Stimulated activated naive CD4-positive, alpha-beta T cell (primary cell): ENCODE measurements at places on chromosomes 4 and X.

DNA sequence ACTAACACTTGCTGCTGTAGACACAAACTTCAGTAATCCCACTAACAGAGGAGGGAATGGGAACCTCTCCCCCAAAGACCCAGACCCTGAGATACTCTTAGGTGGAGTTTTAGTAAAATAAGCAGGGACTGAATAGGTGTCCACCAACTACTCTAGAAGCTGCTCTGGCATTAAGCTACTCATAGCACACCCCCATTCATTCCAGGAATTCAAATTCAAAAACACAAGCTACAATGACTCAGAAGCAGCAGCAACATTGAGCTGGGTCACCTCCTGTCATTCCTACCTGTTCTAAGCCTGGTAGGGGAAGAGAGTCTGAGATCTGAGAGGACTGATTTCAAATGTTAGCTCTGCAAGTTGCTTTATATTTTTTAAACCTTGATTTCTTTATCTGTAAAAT, 135.4 kb upstream of the FRMPD4 start:
- DNase-seq = no peak

GRCh38 chr4:102826105-102826889, 1.1 kb downstream of the UBE2D3 start:
- no peak for DNase-seq

- no peak for DNase-seq
Observed at GRCh38 chr4:188400451-188400850, 261.2 kb downstream of the TRIML1 start.

DNA sequence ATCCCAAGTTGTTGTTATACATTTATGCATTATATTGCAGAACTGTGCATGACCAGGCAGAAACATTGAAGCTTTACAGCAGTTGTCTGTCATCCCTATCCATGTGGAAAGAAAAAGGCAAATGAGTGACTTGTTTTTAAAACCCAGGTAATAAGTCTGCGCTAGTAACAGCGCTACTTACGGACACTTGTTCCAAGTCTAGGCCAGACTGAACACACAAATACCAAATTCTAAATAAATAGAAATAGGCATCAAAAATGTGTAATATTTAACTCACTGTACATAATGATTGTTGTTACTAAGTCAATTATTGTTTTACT, 548 bp upstream of the MAML3 start:
- no peak for DNase-seq

DNA sequence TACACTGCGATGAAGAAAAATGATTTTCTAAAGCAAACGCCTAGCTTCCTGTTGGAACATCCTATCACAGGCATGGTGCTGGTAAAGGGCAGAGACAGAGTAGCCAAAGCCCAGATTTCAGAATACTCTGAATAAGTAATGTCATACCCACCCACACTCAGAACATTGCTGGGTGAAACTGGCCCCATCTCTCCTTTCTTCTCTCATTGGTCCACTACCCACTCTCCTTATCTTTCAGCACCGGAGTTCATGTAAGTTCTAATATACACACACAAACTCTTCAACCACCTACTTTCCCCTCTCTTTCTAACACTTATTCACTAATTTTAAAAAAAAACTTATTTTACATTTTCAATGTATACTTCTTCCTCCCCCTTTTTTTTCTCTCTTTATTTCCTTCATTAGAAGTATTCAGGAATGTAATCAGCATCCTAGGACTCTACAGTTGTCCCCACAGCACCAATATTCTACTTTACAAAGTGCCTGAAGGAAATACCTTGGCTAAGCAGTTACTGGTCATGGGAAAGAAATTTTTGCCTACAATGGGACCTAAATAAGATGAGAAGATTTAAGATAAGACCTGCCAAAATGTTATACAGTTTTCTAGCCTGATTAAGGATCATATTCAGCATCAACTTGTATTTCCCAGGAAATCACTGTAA, 63.0 kb downstream of the SEC24D start:
- DNase-seq = no peak

GRCh38 chrX:69189576-69190371, 24.5 kb upstream of the PJA1 start:
- DNase-seq = no peak

DNA sequence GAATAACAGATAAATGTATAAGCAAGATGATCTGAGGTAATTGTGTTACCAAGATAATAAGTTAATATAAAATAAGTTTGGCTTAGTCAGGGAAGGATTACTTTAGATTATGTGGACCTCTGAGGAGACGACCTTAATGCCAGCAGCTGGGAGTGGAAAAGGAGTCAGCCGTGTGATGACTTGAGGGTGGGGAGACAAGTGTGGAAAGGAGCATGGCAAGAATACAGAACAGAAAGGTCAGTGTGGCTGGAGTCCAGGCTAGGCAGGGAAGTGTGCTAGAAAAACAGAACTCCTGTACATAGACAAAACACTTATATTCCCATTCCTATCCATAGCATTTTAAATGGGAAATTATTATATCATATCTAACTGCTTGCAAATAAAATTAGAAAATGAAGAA, 138.8 kb downstream of the PDLIM5 start:
- DNase-seq = no peak

GRCh38 chr4:124635331-124635730, 77.2 kb downstream of the ANKRD50 start:
- DNase-seq = no peak

- no peak for DNase-seq
Observed at GRCh38 chr4:38873290-38873944, 5.8 kb downstream of the FAM114A1 start.

DNA sequence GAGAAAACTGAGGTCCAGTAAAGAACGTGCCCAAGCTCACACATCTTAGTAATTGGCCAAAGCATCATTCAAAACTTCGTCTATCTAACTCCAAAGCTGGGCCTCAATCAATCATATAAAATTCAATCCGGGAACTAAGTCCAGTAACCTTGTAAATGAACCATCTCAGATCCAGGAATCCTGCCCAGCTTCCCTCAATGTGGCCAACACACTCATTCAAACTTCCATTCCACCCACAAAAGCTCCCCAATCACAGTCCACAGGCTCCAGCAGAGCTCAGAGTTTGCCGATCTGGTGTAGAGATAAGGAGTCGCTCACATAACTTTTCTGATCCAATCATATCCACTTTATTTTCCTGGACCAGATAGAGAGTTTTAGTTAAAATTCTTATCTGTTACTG, 144.8 kb downstream of the SPATA18 start:
- DNase-seq = no peak

DNA sequence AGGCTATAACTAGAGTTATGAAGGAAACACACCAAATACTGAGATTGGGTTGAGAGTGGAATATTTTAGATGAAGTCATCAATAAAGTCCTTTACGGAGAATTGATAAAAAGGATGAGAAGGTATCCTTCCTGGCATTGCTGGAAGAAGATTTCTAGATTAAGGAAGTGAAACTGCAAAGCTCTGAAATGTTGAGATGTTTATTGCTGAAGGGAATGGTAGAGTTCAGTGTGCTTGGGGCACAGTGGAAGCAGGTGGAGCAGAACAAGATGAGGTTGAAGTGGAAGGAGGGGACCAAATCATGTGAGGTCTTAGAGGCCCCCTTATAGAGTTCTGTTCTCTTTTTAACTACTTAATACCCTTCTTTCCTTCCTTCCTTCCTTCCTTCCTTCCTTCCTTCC, 848.5 kb downstream of the RAB28 start:
- DNase-seq = no peak

GRCh38 chrX:17839269-17839668, 21.8 kb downstream of the RAI2 start:
- DNase-seq = no peak

DNA sequence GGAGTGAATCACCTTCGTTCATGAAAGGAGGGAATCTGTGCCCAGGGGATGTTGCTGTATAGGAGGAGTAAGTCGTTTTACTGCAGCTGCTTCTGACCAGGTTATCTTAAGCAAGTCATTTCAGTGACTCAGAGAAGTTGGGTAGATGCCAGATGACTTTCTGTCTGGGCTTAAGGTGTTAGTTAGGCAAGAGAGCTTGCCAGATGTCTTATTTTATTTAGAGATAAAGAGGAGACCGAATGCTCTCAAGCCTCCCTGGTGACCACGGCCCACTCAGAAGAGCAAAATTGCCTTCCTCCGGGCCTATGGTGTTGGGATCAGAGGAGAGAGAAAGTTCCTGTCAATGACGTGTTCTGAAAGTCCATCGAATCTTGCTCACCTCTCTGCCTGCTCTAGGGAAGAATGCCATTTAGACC, 16.3 kb upstream of the ZNF827 start:
- no peak for DNase-seq

DNA sequence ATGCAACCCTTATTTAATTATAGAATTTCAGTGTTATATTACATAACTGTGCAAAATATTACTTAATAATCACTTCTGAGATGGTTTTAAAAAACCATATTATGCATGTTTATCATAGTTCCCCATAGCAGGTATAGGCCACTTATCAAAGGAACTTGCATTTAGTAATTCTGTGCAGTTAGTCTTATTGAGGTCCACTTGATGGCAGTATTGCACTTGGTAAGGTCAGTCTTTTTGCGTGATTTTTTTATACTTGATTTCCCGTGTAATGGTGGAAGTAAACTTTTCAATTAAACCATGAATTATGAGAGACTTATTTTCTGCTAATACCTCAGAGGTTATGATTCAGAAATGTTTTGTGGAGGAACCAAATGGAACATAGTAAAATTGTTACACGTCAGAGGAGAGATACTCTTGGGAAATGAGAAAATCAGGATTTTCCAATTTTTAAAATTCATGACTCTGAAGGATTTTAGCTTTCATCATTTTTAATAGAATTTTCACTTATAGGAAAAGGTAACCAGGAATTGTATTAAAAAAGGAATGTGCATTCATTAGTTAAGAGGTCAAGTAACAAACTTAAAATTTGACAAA, 230.0 kb downstream of the CCSER1 start:
- no peak for DNase-seq
